GM20000 (cell line): ENCODE measurements at places on chromosomes 5 and 9.
A peak's percentile ranks its signal among the peaks of the same experiment; 100 is the strongest.

DNA sequence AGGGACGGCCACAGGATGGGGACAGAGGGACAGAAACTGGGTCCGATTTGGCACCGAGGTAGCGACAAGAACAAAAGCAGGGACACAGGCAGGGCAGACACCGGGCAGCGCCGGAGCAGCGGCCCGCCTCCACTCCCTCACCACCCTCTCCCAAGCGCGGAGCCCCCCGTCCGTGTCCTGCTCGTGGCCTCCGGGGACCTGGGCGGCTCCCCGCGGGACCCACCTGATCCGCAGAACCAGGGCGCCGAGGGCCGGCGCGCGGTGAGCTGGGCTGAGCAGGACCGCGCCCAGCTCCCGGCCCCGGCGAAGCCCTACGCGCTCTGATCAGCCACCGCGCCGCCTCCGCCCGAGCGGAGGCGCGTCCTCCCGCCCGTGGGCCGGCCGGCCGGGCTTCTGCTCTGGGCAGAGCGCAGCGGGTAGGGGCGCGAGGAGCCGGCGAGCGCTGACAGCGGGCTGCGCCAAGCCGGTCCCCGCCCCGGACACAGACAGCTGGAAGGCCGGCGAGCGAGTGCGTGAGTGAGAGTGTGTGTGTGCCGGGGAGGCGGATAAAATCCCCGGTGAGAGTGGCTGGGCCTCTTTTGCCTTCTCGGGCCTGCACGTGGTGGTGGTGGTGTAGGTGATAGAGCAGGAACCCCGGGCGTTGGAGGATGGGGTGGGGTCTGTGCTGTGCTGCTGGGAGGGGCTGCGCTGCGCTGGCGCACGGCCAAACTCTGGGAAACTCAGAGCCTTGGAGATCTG is at the start of gene GGTA1:
TSS of gene GGTA1 (minus strand) at position 418 of the 738 bp plus-strand sequence. CDS start 31,922 bp downstream, outside the sequence.
- peak; percentile 56 for DNase-seq

GRCh38 chr5:82295959-82296531 is 17.9 kb upstream of the RPS23 start:
- no peak for DNase-seq

GRCh38 chr5:172603251-172603806 is 37.7 kb upstream of the NEURL1B start:
- DNase-seq, result no peak

DNA sequence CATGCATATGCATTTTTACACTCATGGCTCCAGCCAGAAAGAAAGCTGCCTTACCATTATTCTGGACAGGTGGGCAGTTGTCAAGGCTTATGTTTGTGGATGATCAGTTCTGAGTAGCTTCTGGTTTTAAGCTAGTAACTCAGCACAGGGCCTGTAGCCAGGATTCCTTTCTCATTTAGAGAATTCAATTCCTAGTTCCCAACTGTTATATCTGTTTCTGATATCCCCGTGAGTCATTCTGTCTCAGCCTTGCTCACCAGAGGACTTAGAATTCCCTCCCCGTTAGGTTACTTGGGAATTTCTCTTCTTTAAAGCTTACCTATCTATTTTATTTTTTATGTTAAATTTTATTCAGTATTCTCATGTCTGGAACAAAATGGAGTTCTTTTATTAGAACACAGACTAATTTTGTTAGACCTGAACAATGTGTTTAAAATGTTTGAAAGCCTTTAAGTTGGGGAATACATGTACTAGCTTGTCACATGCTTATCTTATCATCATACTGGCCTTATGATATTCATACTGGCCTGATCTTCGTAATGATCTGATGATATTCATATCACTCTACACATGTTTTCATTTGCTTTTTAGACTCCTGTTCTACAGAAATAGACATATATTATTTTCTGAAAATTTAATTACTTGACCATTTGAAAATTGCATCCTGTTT is 47.1 kb downstream of the CAST start:
- no peak for DNase-seq

DNA sequence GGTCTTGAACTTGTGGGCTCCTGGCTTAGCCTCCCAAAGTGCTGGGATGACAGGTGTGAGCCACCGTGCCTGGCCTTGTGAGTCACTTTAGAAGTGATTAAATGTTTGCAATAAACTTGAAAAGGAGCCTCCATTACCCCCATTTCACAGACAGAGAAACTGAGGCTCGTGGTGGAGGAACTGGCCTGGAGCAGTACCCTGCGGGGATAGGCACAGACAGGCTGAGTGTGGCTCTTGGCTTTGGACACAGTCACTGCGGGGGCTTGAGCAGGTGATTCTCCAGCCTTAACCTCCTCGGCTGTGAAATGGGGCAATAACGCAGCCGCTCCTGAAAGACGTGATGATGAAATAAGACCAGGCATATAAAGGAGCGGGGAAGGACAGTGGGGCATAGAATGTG is 40.9 kb upstream of the IER5L start:
- DNase-seq, result no peak

DNA sequence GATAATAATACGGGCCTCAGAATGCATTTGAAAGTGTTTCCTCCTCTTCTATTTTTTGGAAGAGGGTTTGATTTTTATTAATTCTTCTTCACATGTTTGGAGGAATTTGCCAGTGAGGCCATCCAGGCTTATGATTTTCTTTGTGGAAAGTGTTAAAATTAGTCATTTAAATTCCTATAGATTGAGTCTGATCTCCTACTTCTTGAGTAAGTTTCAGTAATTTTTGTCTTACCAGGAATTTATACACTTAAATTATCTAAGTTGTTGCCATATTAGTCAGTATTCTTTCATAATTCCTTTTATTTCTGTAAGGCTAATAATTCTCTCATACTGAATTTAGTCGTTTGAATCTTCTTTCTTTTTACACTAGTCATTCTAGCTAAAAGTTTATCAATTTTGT is 25.2 kb upstream of the HAPLN1 start:
- DNase-seq, result no peak

DNA sequence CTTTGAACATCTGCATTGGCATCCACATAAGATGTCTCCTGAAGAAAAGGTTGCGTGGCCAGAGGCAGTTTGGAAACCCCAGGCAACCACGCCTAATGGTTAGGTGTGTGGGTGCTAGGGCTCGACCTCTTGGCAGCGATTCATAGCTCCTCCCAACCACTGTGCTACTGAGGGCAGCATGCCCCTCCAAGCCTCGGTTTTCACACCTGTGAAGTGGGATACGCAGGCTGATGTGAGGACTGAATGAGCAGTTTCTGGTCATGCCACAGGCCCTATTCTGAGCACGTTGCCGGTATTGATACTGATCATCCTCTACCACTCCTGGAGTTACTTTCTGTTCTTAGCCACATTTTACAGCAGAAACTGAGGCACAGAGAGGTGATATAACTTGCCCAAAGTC is 19.1 kb downstream of the NDST1 start:
- no peak for DNase-seq

- DNase-seq, result no peak
Measured at GRCh38 chr5:81787474-81788242, 36.8 kb upstream of the SSBP2 start.

DNA sequence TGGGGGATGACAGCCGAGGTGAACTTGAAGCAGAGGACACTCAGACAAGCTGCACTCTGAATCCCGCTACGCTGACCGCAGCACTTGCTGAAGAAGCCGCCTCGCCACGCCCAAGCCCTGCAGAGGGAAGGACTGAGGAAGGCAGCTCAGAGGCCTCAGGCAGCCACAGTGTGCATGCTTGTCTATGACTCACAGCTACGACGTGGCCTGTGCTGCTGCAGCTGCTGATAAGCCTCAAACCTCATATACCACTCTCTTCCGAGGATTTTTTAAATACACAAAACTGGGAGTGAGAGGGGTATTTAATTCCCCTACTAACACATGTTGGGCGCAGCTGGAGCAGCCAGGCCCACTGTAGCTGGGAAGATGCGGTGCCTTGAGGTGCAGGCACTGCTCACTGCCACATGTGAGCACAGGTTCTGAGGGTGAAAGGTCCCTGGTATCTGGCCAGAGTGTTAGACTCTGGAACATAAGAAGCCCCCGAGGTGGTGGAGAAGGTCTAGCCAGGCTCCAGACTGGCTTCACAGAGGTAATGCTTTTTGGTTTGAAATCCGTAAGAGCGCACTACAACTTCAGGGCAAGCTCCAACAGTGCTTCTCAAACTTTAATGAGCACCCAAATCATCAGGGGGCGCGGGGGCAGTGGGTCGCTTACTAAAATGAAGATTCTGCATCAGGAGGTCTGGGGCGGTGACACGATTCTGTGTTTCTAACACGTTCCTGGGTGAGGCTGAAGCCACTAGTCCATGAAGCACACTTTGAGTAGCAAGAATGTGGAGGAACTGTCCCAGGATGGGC is 196.8 kb downstream of the AUH start:
- peak; percentile 55 for DNase-seq

- DNase-seq, result no peak
Measured at GRCh38 chr5:136042665-136043121, 13.9 kb downstream of the TGFBI start.

DNA sequence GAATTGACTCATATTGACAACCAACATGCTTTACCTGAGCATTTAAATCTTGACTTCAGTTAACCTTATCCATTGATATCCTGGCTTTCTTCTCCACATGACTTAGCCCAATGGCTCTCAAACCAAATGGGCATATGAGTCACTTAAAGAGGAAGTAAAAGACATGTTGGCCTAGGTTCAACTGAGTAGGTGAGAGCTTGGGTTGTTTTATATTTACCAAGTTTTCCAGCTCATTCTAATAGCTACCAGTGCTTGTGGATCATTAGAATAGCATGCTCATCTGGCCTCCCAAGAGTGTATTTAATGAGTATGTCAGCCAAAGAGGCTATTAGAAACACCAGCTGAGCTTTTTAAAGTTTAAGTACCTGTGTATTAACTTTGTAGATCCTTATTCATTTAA is 1049.0 kb downstream of the PTPRD start:
- no peak for DNase-seq

DNA sequence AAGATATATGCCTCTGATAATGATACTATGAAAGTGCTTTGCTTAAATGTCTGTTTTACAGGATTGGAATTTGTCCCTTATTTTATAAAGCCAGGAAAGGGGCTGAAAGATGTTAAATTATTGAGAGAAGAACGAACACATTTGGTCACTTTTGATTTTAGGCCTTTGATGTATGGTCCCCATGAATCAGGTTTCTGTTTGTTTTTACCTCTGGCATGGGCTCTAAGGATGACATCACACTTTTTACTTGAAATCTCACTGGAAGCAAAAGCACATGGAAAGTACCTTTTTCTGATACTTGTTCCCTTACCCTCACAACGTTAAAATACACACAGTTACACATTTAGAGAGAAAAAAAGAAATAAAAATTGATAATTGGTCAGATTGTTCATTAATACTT is 6.9 kb downstream of the OTULIN start:
- DNase-seq, result peak; percentile 43

- no peak for DNase-seq
Measured at GRCh38 chr5:14302330-14302729, 159.2 kb downstream of the TRIO start.

DNA sequence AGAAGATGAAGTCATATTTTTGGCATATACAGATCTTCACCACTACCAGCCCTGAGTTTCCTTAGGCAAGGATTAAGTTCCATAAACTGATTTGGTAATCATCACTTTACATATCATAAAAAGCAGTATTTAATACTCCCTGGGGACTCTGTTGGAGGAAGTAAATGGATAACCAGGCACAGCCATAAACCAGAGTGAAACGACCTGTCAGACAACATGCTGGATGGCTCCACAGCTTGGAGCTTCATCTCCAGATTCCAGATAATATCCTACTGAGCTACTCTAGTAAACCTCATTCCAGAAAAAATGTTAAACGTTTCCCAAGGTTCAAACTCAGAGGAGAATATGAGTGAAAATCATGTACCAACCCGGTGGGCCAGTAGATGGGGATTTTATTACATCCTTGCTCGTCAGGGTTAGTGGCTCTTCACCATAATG is 109.2 kb downstream of the BASP1 start:
- no peak for DNase-seq

- DNase-seq, result no peak
Measured at GRCh38 chr9:124513376-124513994, 6.3 kb upstream of the NR5A1 start.

DNA sequence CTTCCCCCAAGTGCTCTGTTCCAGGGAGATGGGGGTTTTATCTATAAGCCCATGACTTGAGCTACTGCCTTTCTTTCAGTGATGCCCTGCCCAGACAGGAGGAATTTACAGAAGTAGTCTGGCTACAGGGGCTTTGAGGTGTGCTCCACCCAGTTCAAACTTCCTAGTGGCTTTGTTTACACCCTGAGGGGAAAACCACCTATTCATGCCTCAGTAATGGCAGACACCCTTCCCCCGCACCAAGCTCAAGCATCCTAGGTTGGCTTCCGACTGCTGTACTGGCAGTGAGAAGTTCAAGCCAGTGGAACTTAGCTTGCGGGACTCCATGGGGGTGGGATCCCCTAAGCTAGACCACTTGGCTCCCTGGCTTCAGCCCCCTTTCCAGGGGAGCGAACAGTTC is 154.6 kb downstream of the IZUMO3 start:
- DNase-seq, result no peak

DNA sequence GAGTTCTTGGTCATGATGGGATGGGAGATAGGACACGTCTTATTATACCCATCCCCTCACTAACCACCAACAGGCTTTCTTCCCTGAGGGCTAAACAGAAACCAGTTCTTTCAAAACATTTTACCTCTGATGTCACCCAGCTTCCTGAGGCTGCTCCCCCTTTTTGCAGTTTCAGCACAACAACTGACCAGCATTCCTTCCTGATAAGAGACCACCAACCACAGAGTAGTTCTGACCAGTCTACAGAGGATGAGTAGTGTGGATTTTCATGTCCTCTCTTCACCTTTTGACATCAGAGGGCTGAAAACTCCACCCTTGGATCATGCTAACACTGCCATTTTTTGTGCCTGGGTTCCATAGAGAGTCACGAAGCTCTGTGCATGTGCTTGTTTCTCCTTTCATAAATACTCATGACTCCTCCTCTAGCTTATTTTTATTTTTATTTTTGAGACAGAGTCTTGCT is 82.6 kb downstream of the OSTF1 start:
- no peak for DNase-seq

- DNase-seq, result peak; percentile 39
Measured at GRCh38 chr5:6404129-6404528, 25.8 kb upstream of the MED10 start.

- no peak for DNase-seq
Measured at GRCh38 chr9:78462611-78463010, 165.7 kb downstream of the PSAT1 start.

GRCh38 chr5:38831909-38832308 is 13.9 kb upstream of the OSMR start:
- peak; percentile 47 for DNase-seq

GRCh38 chr9:95512709-95513095 is 4.1 kb downstream of the PTCH1 start:
- DNase-seq, result no peak

DNA sequence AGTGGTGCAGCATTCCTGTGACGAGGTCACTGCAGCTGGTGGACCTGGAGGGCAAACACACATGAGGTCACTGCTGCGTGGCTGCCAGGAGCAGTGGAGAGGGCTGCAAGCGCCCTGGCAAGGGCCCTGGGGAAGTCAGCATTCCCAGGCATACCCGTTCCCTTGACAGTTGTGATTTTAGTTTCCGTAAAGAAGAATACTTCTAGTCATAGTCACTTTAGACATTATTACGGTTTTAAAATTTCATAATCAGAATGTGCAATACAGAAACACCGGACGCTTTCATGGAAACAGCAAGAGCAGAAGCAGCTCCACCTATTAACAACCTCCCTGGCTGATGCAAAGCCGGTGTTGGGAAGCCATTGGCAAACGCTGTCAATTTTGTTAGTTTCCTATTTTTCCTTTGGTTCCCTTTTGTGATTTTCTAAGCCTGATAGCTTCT is 129.8 kb downstream of the GADD45G start:
- no peak for DNase-seq
